ENCODE measurements at places on chromosomes 4 and X. TPM values are rescaled to one million over a fixed set of nuclear protein-coding genes. Genes with fewer than 3 reads are reported as not detected.

GRCh38 chr4:165454426-165454825, 75.6 kb downstream of the CPE start:
- DNase-seq = no peak

- DNase-seq = no peak
These were observed 36.0 kb upstream of the CHRNA9 start for GRCh38 chr4:40299126-40299525.

DNA sequence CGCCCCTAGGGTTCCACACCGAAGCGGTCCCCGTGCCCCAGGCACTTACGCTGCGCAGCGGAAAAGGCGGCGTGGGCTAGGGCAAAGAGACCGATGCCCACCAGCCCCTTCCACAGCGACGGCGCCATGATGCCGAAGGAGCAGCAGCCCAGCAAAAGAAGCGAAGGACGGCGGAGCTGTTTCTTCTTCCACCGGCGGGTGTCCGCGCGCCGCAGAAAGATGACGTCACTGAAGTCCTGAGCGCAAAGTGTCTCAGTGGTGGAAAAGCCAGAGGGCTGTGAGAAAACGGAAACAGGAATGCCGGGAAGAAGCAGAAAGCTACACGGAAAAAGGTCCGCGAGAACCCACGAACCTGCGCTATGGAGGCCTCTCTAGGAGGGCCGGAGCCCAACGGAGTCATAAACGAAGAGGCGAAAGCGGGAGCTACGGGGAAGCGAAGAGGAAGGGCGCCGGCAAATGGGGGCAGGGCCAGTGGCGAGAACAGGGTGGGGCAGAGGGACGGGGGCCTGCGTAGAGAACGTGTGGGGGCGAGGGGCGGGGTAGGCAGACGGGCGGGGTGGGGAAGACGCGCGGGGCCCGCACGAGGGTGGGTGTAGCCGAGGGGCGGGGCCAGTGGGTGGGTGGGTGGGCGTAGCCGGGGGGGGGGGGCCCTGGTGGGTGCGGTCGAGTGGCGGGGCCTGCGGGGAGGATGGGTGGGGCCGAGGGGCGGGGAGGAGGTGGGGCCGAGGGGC, at the start of gene MMGT1:
MMGT1 (minus strand) TSS at position 441 of the 731 bp plus-strand sequence; CDS start at position 128, 313 bp downstream.
- no peak for DNase-seq

DNA sequence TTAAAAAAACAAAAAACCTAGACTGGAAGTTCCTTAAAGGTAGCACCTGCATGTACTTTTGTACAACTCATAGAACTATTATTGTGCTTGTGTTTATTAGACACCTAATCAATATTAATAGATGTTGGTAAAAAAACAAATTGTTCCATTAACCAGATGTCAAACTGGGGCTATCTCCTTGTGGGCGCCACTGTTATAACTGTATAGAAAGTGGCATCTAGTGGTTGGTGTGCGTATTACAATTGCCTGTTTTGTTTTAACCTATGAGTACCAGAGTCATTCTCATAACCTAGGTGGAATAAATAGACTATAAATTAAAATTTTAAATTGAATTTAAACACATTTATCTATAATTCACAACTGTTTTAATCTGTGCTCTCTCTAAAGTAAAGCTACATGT, 97.4 kb downstream of the COL4A5 start:
- peak; percentile 3 for DNase-seq

The KCTD8 gene
- polyA plus RNA-seq = 4.4 TPM

GRCh38 chrX:14899607-14900006, 26.4 kb downstream of the MOSPD2 start:
- no peak for DNase-seq

DNA sequence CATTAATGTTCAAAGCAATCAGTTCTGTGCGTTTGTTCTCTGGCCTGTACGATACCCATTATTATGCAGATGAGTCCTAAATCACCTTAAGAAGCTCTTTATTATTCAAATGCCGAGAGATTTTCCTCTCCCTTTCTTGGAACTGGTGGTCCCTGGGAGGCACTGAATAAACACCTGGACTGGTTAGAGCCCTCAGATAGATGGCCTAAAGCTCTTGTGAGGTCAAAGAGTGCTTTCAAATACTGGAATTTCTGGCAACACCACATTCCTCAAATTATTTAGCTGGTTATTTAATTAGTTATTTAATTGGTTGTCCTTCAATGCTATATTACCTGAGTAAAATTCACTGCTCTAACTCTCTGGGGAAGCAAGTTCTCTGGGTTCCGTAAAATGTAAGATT, 3.0 kb downstream of the ARHGEF38 start:
- DNase-seq = no peak

DNA sequence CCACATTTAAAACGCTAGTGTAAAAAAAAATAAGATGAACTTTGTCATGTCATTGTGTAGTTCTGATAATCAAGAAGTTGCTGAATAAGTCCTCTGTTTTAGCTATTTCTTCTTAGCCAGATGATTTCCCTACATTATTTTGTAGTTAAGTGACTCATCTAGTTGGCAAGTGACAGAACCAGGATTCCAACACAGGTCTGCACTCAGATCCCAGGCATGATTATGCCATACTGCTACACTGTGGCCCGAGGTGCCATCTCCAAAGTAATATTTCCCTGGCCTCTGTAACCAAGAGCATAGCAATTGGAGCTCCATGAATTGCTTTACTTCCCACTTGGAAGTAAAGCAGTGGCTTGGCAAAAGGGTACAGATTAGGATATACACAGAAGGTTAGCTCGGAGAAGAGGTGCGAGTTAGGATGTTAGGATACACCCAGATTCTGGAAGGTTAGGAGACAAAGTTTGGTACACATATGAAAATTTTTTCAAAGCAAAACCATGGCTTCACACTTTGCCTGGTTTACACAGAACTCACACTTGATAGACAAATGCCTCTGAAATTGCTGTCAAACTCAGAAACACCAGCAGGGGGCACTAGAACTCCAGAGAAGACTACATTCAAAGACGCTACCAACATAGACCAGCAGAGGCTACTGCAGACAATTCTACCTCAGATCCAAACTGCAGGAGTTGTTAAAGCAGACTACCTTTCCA, 41.4 kb downstream of the SRPX2 start:
- DNase-seq = peak; percentile 34

- DNase-seq = no peak
These were observed 212.6 kb upstream of the AGTR2 start for GRCh38 chrX:115957862-115958490.

Measured in left renal pelvis (tissue), 4 donors.